CD8-positive, alpha-beta memory T cell (primary cell): ENCODE measurements at places on chromosomes 6 and 20. TPM values are rescaled to one million over a fixed set of nuclear protein-coding genes. Genes with fewer than 3 reads are reported as not detected.

The OSER1 gene
- 35.1 TPM for polyA plus RNA-seq

GRCh38 chr6:4377603-4378002, 242.2 kb upstream of the ECI2 start:
- DNase-seq = no peak

- no peak for DNase-seq
Measured at GRCh38 chr6:67467341-67467740, 1167.7 kb upstream of the ADGRB3 start.

- no peak for DNase-seq
Measured at GRCh38 chr6:161891542-161891941, 617.7 kb upstream of the AGPAT4 start.

DNA sequence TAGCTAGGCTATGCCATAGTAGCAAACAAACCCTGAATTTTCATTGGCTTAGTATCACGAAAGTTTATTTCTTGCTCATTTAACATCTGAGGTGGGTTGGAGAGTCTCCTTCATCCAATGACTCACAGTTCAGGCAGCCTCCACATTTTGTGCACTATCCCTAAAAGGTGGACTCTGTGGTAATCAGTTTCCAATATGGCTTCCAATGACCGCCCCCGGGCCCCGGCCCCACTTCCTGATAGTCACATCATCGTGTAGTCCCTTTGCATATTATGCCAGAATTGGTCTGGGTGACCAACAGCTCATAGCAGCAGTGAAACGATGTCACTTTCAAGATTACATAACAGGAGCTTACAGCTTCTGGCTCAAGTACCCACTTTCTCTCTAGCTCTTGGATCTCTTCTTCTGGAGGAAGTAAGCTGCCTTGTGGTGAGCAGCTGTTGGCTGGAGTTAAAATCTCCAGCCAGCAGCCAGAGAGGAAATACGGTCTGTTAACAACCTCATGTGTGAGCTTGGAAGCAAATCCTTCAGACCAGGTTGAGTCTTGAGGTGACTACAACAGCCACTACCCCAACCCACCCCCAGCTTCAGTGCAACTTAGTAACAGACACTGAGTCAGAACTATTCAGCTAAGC, 7.8 kb downstream of the HCRTR2 start:
- no peak for DNase-seq

- no peak for DNase-seq
Measured at GRCh38 chr6:157169226-157169625, 154.1 kb downstream of the TMEM242 start.

DNA sequence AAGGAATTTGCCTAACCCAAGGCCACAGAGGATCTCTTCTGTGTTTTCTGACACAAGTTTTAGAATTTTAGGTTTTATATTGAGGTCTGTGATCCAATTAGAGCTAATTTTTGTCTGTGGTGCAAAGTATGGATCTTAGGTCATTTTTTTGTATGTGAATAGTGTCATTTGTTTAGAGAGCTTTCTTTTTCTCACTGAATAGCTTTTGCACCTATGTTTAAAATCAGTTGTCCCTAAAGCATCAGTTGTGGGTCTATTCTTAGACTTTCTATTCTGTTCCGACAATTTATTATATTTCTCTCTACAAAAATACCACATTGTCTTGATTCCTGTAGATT, 341 bp upstream of the MCM9 start:
- no peak for DNase-seq

GRCh38 chr6:121848523-121849255, 413.2 kb downstream of the GJA1 start:
- DNase-seq = no peak

DNA sequence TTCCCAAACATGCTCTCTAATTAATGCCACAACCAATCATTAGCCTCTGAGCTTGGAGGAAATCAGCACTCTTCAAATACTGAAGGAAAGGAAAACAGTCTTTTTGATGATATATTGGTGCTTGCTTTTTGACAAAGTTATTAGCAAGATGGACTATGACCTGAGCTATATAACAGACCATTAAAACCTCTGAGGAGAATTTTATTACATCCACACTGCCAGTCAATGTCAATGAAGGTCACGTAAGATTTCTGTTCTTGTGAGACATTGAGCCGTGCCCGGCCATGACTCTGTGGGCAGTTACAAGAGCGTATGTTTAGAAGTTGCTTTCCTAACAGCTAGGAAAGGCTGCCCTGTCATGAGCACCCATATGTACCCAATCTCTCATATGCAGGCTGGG, 659.0 kb downstream of the UTRN start:
- DNase-seq = no peak
